NCI-H2081 treated with DMSO at 0.1 percent for 48 hours (cell line): ENCODE measurements at places on chromosomes 6 and 20.

DNA sequence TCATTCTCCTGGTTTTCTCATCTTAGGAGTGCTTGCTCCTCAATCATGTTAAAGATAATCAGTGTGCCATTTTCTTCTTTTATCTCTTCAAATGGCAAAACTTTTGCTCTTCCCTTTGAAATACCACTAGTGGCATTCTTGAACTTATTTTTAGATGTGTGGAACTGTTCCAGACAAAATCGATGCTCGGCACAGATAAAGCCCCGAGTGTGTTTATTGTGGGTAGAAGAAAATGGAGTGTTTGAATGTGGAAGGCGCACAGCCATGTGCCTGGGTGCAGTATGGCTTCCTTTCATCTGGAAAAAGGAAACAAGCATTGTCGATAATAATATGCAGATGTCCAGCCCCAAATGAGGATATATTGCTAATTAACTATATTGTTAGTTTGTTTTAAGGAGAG, 42.4 kb downstream of the ISM1 start:
- no peak for DNase-seq

GRCh38 chr6:135265278-135265677, 84.2 kb downstream of the MYB start:
- no peak for DNase-seq

DNA sequence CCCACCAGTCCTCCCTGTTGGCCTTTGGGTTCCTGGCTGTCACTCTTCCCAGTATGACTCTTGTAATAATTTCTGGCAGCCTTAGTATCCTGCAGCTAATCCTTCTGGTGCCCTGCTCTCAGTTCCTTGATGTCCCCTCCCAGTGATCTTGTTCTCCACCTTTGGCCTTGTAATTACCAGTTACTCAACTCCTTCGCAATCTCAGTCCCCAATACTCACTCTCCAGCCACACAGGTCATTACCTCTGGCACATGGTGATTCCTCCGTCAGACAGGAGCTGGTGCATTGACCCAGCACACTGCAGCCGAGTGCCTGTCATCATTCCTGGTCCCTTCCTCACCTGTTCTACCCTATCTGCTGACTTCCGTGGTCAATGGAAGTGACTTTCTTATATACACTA, 101.4 kb downstream of the FAM120B start:
- DNase-seq: no peak

GRCh38 chr20:51014797-51015722, 7.8 kb downstream of the KCNG1 start:
- DNase-seq: no peak

- no peak for DNase-seq
Measured at GRCh38 chr20:4656491-4656890, 65.2 kb upstream of the PRND start.

GRCh38 chr6:14012313-14013030, 87.7 kb downstream of the RNF182 start:
- no peak for DNase-seq

DNA sequence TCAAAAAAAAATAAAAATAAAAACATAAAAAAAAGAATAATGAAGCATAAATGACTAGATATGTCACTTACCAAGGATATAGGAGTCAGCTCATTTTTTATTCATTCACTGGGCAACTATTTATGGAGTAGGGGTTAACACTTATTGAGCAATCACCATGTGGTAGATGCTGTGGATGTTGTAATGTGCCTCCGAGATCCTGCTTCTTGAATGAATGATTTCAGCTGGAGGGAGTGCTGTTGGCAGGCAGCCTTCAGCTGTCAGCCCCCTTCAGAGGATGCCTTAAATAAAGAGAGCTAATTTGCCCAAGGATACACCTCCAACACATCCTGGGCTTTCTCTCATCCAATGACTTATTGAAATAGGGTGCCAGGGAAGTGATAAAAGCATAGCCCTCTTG, 229.5 kb upstream of the DTNBP1 start:
- DNase-seq: no peak

DNA sequence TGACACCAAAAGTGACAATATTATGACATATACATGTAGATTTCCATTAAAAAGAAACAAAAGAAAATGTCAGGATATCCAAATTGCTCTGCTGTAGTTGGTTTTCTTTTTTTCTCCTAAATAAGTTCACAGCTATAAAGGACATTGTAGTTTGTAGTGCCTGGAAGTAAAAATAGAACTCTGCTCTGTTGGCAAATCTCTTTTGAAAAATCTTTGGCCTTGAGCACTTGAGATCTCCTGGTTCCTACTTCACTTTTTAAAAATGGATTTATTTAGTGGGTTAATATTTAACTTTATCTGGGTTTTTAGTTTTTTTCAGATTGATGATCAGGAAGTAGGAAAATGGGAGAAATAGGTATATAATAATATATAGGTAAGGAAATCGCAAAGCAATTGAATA, 52.9 kb downstream of the AFDN start:
- DNase-seq: no peak

- no peak for DNase-seq
Measured at GRCh38 chr6:15266423-15266996, 20.6 kb downstream of the JARID2 start.
